ENCODE measurements at places on chromosomes 4 and X.

- no peak for DNase-seq
Observed at GRCh38 chr4:118270492-118270891, 82.3 kb downstream of the PRSS12 start.

DNA sequence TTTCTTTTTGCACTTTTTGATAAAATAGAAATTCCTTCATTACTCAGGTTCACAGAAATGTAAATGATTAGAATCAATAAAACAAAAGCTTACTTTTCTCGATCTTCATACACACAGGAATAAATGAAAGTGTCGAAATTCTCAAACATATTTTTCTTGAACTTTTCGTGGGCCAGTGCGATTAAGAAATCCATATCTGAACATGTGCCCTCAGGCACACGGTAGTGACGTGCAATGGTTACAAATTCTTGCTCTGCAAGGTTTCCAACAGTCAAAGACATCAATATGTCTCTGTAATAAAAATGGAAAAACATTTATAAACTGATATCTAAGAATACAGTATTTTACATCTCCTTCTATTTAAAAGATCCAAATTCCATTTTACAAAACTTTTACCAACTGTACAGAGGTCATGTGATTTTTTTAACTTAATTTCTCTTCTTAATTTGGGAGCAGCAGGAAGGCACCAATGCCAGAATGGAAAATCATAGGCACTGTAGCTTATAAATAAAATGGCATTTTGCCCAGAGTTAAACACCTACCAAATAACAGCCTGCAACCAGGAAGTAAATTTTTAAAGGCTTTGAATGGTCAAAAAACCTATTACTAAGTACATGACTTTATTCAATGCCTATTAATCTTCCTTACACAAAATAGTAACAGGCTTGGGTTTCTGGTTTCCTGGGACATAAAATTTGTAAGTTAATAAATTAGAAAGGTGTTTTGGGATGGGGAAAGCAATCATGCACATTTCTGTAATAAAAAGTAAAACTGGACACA is 165.0 kb downstream of the EFHC2 start:
- no peak for DNase-seq

DNA sequence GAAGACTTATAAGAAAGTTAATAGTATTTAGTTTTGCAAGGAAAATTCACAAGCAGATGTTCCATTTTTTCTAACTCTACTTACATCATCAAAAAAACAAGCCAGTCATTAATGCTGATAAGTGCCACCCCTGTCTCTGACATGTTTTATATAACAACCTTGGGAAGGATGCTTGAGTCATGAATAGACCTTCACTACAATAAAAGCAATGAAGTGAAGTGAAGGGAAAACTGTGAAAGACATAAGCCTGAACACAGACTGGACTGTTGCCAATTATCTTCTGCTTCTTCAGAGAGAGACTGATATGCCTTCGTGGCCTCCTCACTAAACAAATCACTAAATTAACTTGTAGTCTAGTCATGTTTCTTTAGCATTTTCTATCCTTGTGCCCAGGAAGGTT is 353.2 kb downstream of the PDHA2 start:
- no peak for DNase-seq

- DNase-seq: no peak
Observed at GRCh38 chrX:153065389-153065788, 6.9 kb upstream of the PNMA6A start.

DNA sequence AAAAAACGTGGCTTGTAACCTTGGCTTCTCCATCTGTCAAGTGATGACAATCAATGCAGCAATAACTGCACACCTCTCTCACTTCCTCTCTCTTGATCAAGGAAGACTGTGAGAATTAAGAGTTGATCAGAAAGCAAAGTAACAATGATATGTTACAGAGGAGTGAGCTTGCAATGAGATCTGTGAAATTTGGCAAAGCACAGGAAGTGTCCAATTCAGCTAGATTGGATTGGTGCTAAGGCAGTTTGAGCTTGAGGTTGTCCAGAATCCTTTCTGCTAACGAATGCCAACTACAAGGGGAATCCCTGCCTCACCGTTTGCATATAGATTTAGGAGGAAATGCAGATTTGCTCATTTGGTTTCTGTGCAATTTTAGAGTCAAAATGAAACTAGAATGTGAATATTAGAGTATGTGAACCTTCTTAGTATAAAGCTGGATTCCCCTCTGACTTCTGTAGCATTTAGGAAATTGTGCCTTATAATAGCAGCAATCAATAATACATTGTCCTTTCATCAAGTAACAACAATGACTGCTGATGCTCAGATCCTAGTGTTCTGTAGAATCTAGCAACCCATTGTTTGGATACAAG is 346.4 kb downstream of the PTTG2 start:
- no peak for DNase-seq

DNA sequence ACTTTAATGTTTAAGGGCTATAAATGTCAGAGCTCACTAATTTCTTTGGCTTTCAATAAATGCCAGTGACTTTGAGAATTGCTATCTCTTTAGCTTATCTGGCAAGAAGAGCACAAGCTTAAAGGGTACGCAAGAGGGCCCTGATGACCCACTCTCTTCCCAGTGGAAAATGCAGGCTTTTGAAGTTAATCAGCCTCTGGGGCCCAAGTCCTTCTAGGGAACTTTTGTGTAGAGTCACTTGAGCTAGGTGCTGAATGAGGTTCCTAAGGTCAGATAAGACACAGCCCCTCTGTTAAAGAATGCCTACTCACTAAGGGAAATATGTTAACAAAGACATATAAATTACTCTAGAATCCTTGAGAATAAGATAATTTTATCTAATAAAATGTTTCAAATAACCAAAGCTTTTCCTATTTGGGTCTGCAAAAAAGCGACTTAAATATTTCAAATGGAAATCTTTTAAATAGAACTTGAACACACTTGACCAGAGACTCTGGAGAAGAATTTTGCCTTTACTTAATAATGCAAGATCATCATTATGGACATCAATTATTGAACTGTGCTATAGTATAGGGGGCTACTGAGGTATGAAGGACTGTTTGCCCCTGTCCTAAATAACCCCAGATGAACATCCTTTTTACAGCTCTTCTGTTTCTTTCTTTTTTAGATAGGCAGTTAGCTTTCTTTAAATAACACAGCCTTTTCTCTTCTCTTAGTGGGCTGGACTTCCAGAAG is 430.1 kb downstream of the GBA3 start:
- no peak for DNase-seq

GRCh38 chrX:44432641-44433040 is 89.2 kb upstream of the EFHC2 start:
- no peak for DNase-seq
